ENCODE measurements at places on chromosomes 7 and 10. TPM values are rescaled to one million over a fixed set of nuclear protein-coding genes. Genes with fewer than 3 reads are reported as not detected.

CPXM2 gene
- 4.9 TPM for total RNA-seq

C10orf62 gene
- total RNA-seq = 0.06 TPM

HPSE2 gene
- not detected for total RNA-seq

ICA1 gene
- total RNA-seq = 25.3 TPM

OR6V1 gene
- total RNA-seq = not detected

PTER gene
- 3.4 TPM for total RNA-seq

TET1 gene
- 0.69 TPM for total RNA-seq

PMPCB gene
- 44.8 TPM for total RNA-seq

GNGT1 gene
- not detected for total RNA-seq

PGAM1 gene
- total RNA-seq = 186 TPM

UBN2 gene
- total RNA-seq = 9.2 TPM

HOGA1 gene
- total RNA-seq = 0.16 TPM

IL6 gene
- total RNA-seq = 2.1 TPM

WASL gene
- total RNA-seq = 16.8 TPM

TCAF1 gene
- 20.1 TPM for total RNA-seq

PDE6C gene
- not detected for total RNA-seq

EN2 gene
- total RNA-seq = not detected

PLAC9 gene
- 0.19 TPM for total RNA-seq

SFRP4 gene
- total RNA-seq = not detected

CNPY1 gene
- total RNA-seq = not detected

RHBDD2 gene
- total RNA-seq = 14.2 TPM

KNDC1 gene
- under 0.01 TPM for total RNA-seq

SPDYE16 gene
- under 0.01 TPM for total RNA-seq

PCLO gene
- total RNA-seq = 4.5 TPM

ACTL6B gene
- total RNA-seq = not detected

NACAD gene
- total RNA-seq = 0.32 TPM

TRAPPC14 gene
- total RNA-seq = 7.7 TPM

UPK3B gene
- total RNA-seq = not detected

CTNNA3 gene
- not detected for total RNA-seq

LIPA gene
- 34.4 TPM for total RNA-seq

UMAD1 gene
- total RNA-seq = 6.2 TPM
